Muscle of arm (tissue), 14 donors: ENCODE measurements at places on chromosomes 5 and 9.
A peak's percentile ranks its signal among the peaks of the same experiment; 100 is the strongest.

DNA sequence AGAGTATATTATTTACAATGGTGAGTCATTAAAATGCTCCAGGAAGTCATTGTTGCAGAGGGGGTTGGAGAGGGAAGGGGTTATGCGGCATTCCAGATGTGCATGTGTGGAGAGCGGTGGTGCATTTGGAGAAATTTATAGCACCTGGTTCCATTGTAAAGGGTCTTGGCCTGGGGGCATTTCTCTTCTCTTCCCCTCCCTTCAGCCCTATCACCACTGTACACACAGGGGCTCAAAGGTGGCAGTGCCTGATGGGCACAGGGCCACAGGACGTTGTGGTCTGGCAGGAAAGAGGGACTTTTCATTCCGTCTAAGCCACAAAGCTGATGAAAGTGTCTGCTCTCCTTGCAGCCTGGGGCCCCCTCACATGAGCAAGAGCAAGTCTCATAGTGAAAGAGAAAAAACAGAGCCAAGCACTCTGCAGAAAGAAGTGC, 442.4 kb upstream of the ZNF462 start:
- DNase-seq, result no peak

DNA sequence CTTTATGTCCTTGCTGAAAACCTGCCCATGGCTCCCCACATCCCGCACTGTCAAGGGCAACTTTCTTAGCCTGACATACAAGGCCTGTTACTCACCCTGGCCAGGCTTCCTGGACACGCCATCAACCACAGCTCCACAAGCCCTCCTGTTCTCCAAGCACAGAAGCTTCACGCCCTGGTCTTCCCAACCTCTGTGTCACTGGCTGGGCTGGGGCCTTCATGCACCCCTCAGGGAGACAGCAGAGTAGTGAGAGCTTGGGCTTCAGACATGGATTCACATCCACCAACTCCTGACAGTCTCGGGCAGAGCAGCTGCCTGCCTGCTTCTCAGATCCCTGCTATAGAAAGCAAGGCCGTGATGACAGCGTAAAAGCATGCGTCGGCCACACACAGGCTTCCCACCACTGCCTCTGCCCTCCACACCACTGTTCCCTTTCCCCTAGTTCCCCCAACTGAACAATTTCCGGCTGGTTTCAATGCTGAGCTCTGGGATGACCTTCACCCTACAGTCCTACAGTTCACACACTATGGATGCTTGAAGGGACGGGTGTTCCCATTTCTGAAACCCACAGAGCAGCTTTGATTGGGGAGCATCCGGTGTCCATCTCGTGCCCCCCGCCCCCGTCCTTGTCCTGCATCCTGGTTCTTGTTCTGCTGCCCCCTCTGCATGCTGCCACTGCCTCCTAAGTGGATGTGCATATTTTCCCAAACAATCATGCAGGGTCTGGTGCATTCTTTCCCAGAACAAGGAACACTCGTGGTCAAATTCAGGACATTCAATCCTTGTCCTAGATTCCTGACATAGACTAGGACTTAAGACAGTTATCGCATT, 33.4 kb upstream of the ADAMTS2 start:
- no peak for DNase-seq

- DNase-seq, result no peak
Observed at GRCh38 chr9:2053883-2054845, 39.0 kb downstream of the SMARCA2 start.

DNA sequence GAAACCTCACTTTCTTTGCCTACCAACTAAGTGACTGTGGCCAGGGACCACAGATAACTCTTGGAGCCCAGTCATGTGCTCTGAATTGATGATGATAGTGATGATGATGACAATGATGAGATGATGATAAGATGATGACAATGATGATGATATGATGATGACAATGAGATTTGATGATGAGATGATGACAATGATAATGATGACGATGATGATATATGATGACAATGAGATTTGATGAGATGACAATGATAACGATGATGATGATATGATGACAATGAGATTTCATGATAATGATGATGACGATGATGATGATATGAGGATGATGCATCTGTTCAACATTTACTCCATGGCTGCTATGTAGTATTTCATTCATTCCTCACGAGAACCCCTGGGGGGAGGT, 213.0 kb downstream of the ERCC6L2 start:
- no peak for DNase-seq

DNA sequence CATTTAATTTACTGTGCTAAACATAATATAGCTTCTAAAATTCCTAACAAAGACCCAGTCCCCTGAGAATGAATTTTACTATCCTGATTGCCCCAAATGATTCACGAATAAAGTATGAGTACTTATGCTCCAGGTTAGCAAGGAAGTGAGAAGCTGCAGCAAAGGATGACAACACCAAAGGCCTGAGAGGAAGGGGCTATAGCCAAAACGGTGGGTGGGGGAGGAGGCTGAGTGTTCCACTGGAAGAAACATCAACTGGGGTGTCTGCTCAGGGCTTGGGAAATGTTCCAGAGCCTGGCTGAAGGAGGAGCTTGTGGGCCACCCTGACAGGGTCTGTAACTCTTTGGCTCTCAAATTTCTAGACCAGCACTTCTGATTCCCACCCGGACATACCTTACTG, 157.3 kb downstream of the ADAMTS12 start:
- DNase-seq, result no peak

DNA sequence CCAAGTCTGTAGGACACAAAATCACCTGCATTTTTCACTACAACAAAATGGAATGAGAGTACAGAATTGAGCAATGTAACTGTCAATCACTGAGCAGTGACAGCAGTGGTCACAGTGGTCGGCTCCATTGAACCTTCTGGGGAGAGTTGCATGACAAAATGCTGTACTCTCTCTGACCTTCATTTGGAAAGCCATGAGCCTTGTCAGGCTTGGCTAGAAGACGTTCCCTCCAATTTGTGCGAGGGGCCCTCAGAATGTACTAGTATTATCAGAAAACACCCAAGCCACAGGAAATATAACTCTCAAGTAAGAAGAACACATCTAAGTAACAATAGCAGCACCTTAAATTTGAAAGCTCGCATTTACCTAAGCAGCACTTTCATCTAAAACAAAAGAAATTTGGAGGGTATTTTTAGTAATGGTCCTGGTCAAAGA, 425.6 kb upstream of the MEF2C start:
- DNase-seq, result no peak

- DNase-seq, result no peak
Observed at GRCh38 chr9:130443840-130444492, 795 bp upstream of the ASS1 start.

GRCh38 chr5:81233080-81233634, at the start of gene CKMT2:
TSS of gene CKMT2 (plus strand) at chr5:81233322. CDS start at chr5:81251133, 17,811 bp downstream.
- peak; percentile 49 for DNase-seq

DNA sequence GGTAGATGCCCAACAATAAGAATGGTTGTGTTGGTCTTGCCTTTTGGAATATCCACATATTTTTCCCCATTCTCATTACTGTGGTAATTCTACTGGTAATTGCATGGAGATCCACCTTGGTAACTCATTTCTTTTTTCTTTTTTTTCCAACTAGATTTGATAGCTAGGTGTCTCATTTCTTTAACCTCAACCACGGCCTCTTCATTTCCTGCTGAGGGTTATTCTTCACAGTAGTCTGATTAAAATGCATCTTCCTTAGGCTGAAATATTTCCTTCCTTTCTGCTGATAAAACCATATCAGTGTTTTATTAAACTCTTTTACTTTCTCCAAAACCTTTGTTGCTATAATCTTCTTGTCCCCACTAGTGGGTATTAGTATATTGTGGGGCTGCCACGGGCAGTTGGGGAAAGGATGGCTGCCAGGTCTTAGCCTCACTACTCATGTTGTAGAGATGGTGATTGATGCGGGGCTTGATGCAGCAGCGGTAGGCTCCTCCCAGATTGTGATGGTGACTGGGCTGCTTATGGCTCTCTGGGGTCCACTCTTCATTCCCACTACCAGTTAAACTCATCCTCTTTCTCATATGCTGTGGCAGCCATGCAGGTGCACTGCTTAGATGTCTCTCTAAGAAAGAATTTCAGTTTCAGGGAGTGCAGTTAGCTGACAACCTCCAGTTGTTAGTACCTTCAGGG, 35.9 kb downstream of the KIF2A start:
- DNase-seq, result no peak

- no peak for DNase-seq
Observed at GRCh38 chr5:74290634-74291241, 349.8 kb downstream of the ENC1 start.

- DNase-seq, result peak; percentile 55
Observed at GRCh38 chr9:123401879-123402513, 46.0 kb downstream of the CRB2 start.
